Activated T-helper 1 cell treated with anti-CD3 and anti-CD28 coated beads, Interleukin-2, amount 50 U/mL, for 16 hours (primary cell): ENCODE measurements at places on chromosomes 5 and 9.
A peak's percentile ranks its signal among the peaks of the same experiment; 100 is the strongest.

GRCh38 chr5:73640861-73641320, 14.9 kb downstream of the ARHGEF28 start:
- DNase-seq, result no peak

GRCh38 chr5:162786234-162786633, 651.2 kb upstream of the CCNG1 start:
- DNase-seq, result no peak

DNA sequence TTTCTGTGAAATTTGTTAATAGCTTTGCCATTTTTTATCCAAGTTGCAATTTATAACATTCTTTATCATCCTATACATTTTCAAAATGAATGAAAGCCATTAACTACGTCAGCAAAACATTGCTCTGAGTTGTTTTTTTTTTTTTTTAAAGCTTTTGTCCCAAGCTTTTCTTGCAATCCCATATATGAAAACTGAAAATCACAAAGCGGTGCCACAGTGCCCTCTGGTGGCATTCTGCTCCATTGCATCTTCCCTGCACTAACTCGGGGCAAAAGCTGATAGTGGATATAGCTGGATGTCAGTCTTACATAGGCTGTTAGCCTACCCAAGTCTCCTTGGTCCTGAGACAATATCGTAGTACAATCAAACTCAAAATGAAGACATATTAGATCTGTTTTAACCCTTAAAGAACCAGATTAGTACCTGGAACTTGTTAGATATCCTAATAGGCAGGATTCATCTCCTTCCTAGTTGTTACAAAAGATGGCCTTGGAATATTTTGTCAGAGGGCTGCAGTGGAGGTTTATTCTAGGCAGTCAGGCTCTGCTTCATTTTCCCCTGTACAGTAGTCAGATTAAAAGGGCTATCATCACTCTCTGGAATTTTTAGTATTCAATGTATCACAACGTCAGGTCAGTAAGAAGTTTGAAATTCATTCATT, 669.9 kb downstream of the PTPRD start:
- DNase-seq, result no peak

DNA sequence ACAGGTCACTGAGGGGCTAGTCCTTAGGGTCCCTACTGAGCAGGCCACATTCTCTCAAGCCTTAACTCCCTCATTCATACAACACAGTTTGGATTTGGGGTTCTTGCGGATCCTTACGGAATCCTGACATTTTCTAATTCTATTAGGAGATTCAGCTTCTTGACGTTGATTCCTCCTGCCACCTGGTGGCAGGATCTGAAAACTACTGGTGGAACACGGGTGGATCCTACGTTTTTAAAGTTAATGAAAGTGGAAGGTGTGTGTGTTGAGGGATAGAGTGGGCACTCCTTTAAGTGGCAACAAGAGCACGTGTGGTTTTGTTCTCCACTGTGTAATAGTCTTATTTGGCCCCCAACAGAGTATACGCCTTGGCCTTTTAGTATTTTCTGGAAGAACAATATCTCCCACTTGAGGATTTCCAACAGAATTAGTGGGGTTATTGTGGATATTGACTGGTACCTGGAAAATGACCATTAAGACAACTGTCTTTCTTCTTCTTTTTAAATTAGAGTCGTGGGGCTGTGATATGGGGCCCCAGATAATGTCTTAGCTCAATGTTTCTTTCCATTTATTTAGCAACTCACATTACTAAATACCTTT, 25.2 kb downstream of the SLC28A3 start:
- peak; percentile 21 for DNase-seq

GRCh38 chr9:136697146-136697820, 10.0 kb upstream of the AGPAT2 start:
- DNase-seq, result no peak

DNA sequence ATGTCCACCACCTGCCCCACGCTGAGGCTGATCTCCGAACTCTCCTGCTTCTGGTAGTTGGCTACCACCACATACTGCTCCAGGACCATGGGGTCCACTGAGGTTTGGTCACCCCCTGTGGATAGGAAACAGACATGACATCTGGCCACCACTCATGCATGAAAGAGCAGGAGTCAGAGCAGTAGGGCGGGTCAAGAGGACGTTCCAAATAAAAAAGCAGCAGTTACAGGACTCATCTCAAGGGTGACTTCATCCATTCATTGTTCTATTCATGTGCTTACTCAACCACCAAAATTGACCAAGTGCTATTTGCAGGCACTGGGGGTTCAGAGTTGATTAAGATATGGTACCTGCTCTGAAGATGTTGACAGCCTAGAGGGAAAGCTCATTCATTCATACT, 79.2 kb upstream of the UBTD2 start:
- DNase-seq, result no peak

DNA sequence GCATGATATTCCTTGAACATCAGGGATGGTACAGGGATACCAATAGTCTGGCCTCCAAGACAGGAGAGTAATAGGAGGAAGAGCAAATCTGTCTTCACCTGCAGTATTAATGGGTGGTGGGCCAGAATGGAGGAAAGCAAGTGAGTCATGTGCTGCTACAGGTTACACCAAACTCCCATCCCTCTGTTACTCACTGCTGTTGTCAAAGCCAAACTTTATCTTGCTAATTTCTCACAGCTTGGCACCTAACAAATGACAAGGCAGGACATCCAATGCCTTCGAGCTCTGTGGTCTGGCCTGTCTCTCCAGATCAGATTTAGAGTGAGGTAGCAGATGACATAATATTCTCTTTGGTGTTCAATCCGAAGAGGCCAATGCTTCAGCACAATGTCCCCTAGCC, 26.8 kb downstream of the PLAC8L1 start:
- DNase-seq, result no peak

GRCh38 chr5:64790210-64790609, 21.5 kb downstream of the CWC27 start:
- DNase-seq, result no peak

GRCh38 chr5:132807163-132807838, 5.8 kb upstream of the SOWAHA start:
- no peak for DNase-seq

DNA sequence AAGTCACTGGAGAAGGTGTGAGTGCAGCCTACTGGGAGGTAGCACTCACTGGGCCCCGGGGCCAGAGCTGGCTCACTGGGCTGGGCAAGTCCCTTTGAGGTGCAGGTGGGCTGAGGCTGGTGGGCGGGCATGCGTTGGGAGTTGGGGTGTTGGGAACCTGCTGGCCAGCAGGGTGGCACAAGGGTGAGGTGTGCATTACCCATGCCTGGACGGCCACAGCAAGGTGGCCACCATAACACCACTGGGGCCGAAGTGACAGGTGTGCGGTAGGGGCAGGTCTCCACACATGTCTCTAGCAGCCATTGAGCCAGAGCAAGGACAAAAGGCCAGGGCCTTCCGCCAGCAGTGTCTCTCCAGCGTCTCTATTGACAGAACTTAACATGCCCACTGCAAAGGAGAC, 22.6 kb downstream of the PRRT1B start:
- no peak for DNase-seq
